ENCODE measurements at places on chromosomes 4 and X.

- DNase-seq: no peak
These were observed 5.0 kb upstream of the ABLIM2 start for GRCh38 chr4:8163436-8164193.

DNA sequence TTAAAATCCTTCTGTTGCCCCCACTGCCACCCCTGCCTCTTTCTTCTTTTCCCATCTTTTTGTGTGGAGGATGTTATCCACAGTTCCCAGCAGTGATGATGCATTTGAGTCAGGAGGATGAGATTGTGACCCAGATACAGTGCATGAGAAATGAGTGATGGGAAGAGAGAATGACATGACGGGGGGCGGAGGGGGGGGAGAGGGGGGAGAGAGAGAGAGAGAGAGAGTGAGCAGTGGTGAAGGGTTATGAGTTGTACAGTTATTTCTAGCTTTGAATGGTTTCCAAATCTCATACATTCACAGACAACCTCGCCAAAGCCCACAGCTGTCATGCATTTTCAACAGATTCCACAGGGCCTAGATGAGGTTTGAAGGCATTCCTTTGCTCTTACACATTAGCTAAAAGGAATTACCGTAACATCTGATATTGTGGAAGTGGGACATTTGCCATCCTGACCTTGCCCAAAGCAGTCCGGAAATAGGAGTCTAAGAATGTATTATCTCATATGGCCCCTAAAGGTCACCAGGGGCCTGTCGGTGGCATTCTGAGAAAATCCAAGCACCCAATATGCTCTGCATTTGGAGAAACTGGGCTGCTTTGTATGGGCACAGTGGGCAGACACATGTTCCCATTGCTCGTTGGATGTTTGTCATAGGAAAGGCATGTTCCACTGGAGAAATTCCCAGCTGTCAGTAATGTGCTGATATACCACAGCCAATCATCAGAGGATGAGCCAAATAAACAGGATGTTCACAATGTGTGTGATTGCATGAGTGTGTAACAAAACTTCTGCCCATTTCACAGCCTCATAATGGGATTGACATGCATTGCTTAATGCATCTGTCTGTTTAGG is 435.8 kb downstream of the SPRY1 start:
- DNase-seq: no peak

DNA sequence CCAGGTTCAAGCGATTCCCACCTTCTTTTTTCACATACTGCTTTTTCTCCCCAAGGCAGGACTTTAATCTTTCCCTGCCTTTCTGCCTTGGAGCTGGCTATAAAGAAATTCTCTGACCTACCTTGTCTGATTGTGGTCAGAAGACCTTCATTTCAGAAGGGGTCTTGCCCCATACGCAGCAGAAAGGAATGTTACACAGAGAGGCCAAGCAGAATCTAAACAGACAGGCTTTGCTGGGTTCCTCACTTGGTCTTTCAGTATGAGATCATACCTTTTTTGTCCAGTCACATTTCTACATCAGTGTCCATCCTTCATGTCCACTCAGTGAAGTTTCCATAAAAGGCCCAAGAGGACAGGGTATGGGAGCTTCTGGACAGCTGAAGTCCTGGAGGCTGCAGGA is 108.3 kb upstream of the RBPJ start:
- no peak for DNase-seq

- no peak for DNase-seq
These were observed 10.8 kb upstream of the PHKA2 start for GRCh38 chrX:18994713-18995112.

- DNase-seq: no peak
These were observed 578.0 kb downstream of the SPRY1 start for GRCh38 chr4:123974386-123975149.

GRCh38 chr4:139817657-139818452 is 152.2 kb downstream of the MGST2 start:
- no peak for DNase-seq

DNA sequence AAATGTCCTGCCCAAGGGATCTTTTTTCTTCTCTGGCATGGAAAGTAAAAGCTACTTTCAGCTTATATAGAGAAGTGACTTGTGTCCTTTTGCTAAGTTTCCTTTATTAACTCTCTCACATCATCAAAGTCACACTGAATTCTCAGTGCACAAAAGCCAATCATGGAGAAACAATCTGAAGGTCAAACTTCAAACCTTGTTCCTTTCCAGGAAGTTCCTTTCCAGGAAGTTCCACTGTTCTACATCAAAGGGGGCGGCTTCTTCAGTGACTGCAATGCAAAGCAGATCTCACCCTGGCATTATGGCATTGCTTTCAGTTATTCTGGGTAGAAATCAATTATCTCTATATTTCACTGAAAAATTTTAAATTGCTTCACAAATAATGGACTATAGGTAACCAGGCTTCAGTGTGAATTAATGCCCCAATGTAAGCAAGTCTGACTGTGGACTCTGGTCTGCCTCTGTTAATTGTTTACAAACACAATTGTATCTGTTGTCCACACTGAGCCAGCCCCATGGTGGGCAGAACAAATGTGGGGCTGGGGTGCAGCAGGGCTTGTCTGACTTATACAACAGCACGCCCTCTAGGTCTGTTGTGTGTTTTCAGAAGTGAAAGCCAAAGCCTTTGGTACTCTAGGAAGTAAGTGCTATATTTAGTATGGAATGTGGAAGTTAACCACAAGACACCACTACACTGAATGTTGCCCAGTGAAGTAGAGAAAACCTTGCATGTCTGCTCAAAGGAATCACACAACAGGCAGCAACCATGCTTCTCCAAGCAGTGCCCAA is 98.8 kb downstream of the CDS1 start:
- DNase-seq: peak; percentile 67
